CD4-positive, alpha-beta T cell treated with Interleukin-4 for 4 hours (primary cell): ENCODE measurements at places on chromosomes 5 and 9.

DNA sequence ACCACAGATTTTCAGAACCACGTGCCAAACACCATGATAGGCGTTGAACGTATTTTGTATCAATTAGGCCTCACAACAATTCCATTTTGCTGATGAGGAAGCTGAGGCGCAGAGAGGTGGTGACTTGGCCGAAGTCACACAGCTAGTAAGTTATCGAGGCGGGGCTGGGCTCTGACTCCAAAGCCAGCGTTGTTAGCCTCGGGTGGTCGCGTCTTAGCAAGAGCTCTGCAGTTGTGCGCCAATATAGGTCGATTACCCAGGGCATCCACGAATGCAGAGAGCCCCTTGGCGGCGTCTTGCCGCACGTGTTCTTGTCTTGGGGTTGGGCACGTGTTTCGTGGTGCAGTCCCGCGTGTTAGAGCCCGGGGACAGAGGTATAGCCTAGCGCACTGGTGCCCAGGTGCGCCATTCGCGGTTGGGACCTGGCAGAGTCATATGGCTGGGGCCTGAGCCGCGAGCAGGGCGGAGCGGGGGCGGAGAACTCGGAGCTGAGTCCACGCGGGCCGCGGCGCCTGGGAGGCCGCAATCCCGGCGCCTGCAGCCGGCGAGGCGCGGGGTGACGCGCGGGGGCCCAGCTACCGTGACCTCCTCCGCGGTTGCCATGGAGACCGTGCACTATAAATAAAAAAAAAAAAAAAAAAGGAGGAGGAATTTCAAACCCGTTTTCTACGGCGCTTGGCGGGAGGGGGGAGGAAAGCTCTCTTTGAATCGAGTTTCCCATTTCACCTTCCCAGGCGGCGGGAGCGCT is 62.3 kb downstream of the CXXC5 start:
- peak; percentile 57 for DNase-seq

GRCh38 chr9:136138566-136138965 is 19.9 kb upstream of the TMEM250 start:
- DNase-seq: peak; percentile 29

DNA sequence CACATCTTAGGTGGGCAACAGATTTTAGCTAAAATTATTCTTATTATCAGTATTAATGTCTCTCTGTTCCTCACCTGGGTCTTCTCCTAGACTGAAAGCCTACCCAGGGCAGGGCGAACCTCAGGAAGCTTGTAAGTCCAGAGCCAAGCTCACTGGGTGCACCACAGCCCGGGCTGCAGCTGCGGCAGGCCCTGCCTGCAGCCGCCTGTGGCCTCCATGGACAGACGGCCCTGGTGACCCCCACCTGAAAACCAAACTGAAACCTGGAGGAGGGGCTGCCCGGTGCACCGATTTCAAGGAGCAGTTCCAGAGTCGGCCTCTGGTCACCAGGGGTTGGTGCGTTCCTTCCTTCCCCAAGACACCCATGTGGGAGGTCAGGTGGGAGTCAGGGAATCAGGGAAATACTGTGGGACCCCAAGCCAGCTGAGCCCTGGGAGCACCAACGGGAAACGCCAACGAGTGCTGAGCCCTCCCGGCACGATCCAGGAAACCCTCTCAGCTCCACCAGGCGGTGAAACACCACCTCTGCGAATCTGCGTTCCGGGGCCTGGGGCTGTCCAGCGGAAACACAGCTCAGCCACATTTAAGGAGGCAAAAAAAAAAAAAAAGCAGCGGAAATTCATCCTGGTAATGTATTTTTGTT is 68.6 kb upstream of the PPP1R26 start:
- no peak for DNase-seq

DNA sequence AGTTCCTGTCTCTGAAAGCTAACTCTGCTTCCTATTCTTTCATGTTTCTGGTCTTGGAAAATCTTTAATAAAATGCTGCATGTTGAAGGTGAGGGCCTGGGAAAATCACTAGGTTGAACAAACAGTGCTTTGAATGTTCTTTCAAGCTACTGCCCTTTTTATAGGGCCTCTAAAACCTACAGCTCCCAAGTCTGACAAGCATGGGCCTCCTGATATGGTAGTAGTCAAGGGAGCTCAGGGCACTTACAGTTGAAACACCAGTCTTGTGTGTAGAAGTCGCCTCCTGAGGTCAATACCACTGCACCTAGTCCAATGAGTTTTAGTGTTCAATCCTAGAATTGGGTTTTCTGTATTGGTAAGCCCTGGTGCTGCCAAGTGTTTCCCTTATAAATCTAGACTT is 20.5 kb downstream of the VLDLR start:
- DNase-seq: no peak

DNA sequence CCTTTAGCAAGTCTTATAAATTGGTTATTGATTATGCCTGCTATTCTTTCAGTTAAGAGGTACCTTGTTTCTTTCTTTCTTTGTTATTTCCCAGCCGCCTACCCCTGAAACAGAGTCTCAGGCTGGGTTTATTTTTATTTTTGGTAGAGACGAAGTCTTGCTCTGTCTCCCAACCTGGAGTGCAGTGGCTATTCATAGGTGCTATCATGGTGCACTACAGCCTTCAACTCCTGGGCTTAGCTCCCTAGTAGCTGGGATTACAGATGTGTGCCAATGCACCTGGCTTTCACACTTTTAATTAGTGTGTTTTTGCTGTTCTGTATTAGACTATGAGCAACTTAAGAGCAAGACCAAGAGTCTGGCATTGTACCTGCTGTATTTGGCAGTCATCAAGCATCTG is 14.2 kb downstream of the MAML1 start:
- DNase-seq: no peak

DNA sequence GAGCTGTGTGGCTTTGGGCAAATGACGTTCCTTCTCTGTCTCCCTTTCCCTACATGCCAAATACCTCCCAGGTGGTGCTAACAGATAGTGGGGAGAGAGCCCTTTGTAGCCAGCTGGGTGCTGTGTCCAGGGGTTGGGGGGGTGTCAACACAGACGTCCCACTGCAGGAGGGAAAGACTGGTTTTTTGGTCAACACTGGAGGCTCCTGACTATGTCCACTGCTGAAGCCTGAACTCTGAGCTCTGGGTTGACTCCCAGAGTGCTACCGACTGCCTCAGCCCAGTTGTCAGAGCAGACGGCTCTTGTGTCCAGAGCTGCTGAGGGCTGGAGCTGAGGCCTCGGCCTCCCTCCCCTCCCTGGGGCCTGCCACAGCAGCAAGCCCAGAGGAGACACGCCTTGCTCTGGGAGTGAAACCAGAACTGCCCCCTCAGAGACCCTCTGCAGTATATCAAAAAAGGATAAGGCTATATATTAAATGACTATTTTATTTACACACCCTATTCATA is 14.8 kb upstream of the SLC25A51 start:
- no peak for DNase-seq

DNA sequence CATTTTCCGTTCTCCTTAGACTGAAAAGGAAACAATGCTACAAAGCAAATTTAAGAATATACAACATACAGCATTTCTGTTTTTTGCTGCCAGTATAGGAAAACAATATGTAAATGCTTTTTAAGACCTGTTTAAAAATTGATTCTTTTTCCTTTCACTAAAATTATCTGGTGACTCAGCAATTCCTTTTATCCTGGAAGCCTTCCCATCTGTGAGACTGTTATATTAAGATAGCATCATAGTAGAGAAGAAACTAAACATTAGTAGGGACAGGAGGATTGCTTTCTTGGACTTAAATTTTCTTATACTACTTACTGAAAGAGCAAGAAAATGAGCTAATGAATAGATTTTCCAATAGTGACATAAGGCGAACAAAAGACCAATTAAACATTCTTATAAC is 30.0 kb upstream of the GPR21 start:
- no peak for DNase-seq

GRCh38 chr5:107325866-107326265 is 344.9 kb downstream of the EFNA5 start:
- DNase-seq: no peak

GRCh38 chr5:119063579-119064379 is 7.1 kb upstream of the DMXL1 start:
- no peak for DNase-seq

DNA sequence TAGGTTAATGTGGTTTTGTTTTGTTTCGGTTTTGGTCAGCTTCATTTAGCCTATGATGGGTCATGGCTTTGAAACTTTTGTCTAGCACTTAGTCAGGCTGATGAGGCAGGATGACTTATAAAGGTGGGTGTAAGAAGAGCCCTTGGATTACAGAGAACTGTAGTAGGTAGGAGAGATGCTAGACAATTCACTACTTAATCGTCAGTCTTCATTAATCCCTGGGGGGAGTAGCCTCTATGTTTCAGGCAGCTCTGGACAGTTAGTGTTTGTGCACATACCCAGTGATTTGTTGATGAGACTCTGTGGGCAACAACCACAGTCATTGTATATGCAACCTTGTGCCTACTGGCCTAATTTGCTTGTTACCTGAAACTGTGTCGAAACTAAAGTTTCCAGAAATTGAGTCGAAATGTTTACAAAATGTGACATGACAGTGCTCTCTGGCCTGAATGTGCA is 113.3 kb downstream of the MTREX start:
- no peak for DNase-seq

- no peak for DNase-seq
Measured at GRCh38 chr5:151458314-151458713, 10.9 kb downstream of the SLC36A1 start.

DNA sequence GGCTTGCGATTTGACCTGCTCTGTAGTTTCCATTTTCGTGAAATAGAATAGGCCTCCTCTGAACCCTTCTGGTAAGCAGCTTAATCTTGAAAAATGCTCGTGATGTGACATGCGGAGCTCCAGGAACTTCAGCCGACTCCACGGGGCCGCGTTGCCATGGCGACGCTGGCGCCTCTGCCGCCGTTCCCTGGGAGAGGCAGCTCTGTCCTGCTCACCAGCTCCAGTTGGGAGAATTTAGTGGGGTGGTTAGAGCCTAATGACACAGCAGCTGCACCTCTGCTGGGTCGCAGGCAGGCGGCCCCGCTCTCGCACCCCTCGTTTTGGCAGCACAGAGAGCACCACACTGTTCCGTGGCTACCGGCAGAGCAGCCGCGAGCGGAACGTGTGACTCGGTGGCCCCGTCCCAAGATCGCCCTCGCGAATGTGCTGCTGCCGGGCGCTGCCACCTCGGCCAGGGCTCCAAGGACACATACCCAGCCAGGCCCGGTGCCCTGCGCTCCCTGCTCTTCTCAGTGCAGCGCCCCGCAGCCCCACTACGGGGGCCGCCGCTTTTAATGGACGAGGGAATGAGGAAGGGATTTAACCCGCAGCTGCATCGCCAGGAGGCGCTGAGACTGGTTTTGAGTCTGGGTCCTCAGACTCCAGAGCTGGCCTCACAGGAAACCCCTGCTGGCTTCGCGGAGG is 131.2 kb upstream of the LMX1B start:
- no peak for DNase-seq

DNA sequence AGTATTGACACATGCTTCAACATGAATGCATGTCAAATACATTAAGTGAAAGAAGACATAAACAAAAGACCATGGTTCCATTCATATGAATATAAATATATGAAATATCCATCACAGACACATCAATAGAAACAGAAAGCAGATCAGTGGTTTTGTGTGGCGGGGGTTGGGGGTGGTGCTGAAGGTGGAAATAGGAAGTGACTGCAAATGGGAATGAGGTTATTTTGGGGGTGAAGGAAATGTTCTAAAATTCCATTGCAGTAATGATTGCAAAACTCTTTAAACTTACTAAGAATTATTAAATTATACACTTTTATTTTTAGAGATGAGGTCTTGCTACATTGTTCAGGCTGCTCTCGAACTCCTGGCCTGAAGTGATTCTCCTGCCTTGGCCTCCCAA is 28.7 kb downstream of the TAF1L start:
- DNase-seq: no peak

- no peak for DNase-seq
Measured at GRCh38 chr9:87862536-87863268, 20.0 kb upstream of the SPATA31E1 start.

DNA sequence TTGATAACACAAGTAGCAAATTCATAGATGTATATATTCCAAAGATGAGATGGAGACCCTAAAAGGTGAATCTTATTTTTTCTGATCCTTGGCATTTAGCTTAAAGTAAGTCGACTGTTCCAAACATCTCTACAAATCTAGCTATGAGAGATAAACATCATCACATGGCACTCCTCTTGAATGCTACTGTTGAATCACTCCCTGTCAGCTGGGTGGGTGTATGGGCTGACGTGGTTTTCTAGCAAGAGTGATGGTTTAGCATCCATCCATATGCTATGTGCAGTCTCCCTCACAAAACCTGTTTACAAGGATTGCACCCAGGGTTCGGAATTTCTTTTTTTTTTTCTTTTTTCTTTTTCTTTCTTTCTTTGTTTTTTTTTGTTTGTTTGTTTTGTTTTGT is 13.8 kb downstream of the ACO1 start:
- no peak for DNase-seq

- peak; percentile 5 for DNase-seq
Measured at GRCh38 chr5:81212211-81212751, 20.8 kb upstream of the CKMT2 start.

GRCh38 chr5:112551419-112552032 is 132.4 kb upstream of the EPB41L4A start:
- peak; percentile 69 for DNase-seq

DNA sequence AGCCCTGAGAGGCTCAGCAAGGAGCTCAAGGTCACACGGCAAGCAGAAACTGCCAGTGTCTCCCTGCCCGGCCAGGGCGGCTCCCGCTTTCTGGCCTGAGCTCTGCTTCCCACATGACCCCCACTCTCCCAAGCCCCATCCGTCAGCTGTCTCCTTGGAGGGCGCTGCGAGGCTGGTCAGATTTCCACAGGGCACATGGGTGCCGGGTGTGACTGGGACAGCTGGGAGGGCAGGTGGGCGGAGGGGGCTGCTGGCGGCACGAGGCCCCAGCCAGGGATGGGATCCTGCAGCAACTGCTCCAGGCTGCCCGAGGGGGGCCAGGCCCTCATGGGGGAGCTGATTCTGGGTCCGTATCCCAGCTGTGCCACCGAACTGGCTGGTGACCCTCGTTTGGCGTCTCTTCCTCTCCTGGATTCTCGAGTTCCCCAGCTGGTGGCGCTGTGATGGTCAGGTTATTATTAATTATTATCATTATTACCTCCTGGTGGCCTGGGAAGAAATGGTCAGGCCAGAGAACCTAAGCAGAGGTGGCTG is 12.9 kb upstream of the WDR38 start:
- no peak for DNase-seq

DNA sequence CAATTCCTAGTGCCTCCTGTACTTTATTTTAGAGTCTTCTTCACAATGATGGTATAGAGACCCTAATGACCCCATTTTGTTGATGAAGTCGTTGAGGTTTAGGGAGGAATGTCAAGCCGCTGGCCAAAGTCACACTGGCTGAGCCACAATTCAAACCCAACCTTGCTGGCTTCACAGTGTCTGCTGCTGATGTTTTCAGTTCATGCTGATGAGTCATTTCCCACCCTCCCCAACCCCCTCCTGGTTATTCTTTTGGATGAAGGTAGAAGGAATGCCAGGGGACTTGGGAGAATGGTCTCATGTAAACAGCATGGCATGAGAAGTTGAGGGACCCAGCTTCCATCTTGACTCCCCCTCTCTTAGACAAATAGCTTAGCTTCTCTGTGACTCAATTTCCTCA is 68.6 kb downstream of the TMEM252 start:
- DNase-seq: no peak

- no peak for DNase-seq
Measured at GRCh38 chr9:96667363-96667728, 12.2 kb upstream of the PRXL2C start.
